ENCODE measurements at places on chromosomes 2 and 18. TPM values are rescaled to one million over a fixed set of nuclear protein-coding genes. Genes with fewer than 3 reads are reported as not detected.

DNA sequence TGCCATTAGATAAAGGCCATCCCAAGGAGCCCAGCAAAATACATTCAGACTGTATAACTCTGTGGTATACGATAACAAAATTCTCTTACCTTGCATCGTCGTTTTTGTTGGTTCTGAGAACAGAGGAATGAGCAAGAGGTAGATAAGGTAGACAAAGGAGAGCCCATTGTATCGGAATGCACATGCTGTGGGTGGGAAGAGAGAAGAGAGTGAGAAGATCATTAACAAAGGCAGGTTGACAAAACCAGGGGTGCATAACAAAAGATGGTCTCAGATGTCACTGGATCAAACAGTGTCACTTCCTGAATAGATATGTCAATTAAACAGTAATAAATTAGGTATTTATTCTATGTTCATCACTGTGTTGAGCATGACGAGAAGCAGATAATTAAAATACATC is 83.3 kb downstream of the PIEZO2 start:
- H3K27ac ChIP-seq: no peak overlapping the region
- H3K4me3 ChIP-seq: no peak overlapping the region
- H3K4me1 ChIP-seq: no peaks in the 10 kb centered on the region
- no peaks in the 10 kb centered on the region for H3K27me3 ChIP-seq

GRCh38 chr2:21118302-21118920 is 5.4 kb upstream of the TDRD15 start:
- H3K36me3 ChIP-seq: no peaks in the 10 kb centered on the region
- no peak overlapping the region for H3K27ac ChIP-seq
- H3K4me1 ChIP-seq: no peaks in the 10 kb centered on the region
- H3K4me3 ChIP-seq: no peak overlapping the region
- no peaks in the 10 kb centered on the region for H3K27me3 ChIP-seq

GRCh38 chr2:109594246-109594885 is 19.4 kb downstream of the SEPTIN10 start:
- no peak overlapping the region for H3K4me3 ChIP-seq
- no peak overlapping the region for H3K27ac ChIP-seq
- no peaks in the 10 kb centered on the region for H3K27me3 ChIP-seq

- H3K4me1 ChIP-seq: no peaks in the 10 kb centered on the region
- no peaks in the 10 kb centered on the region for H3K36me3 ChIP-seq
- no peak overlapping the region for H3K27ac ChIP-seq
Observed at GRCh38 chr18:43681661-43682060, 404.4 kb upstream of the SYT4 start.

DNA sequence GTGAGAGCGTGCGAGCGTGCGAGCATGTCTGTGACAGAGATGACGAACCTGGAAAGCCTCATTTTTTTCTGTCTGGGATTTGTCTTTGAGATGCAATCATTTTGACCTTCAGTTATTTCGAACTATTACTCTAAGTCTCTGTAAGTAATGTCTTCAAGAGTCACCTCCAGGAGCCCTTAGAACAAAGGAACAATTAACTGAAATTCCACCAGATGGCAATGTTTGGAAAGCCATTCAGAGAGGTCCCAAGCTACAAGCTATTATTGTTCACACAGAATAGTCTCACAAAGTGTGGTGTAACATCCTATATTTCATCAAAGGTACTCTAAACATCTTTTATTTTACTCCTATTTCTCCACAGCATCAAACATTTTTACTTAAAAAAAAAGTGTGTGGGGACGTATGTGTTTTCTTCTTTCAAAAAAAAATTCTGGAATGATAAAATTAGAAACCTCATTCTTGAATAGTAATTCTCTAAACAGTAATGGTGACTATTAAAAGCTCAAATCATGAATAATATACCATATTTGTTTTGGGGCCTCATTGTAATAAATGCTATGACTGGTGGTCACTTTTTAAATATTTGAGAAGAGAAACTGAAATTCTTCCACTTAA is 35.1 kb upstream of the MAPRE2 start:
- no peaks in the 10 kb centered on the region for H3K36me3 ChIP-seq
- DNase-seq: no peak
- H3K4me1 ChIP-seq: no peaks in the 10 kb centered on the region
- H3K27ac ChIP-seq: no peak overlapping the region

DNA sequence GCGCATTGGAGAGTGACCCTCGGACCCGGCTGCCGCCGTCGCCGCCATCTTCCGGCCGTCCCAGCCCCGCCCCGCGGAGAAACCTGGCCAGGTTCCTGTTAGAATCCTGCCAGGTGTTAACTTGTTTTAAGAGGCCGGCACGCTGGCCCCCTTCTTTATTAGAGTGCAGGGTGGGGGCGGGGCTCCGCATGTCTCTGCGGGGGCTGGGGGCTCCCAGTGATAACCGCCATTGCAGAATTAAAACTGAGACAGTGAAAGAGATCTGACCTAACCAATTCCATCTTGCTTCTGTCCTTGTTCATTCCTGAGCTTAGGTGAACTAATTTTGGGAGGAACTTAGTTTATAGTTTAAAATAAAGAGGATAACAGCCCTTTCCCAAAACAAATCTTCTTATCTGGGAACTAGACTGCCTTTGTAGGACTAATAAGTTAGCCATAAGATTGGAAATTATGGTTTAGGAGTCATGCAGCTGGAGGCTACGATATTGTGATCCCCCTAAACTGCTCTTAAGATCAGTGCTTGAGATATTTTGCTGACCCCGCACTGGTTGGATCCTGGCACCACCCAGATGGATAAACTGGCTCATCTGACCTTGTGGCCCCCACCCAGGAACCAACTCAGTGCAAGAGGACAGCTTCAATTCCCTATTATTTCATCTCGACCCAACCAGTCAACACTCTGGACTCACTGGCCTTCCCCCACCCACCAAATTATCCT is 543 bp upstream of the STARD7 start:
- peak overlapping the region; percentile 73 for H3K4me3 ChIP-seq
- peak overlapping the region; percentile 98 for H3K27ac ChIP-seq
- no peaks in the 10 kb centered on the region for H3K36me3 ChIP-seq
- H3K27me3 ChIP-seq: no peaks in the 10 kb centered on the region
- H3K4me1 ChIP-seq: peaks cover 14% of the 10 kb centered on the region

GRCh38 chr2:160628811-160629210 is 135.2 kb upstream of the RBMS1 start:
- no peak overlapping the region for H3K27ac ChIP-seq
- H3K4me1 ChIP-seq: no peaks in the 10 kb centered on the region
- H3K27me3 ChIP-seq: no peaks in the 10 kb centered on the region
- H3K36me3 ChIP-seq: no peaks in the 10 kb centered on the region
- H3K4me3 ChIP-seq: peak overlapping the region; percentile 5
- no peak for DNase-seq

- no peak for DNase-seq
- H3K36me3 ChIP-seq: no peaks in the 10 kb centered on the region
- peak overlapping the region; percentile 75 for H3K27ac ChIP-seq
- H3K27me3 ChIP-seq: no peaks in the 10 kb centered on the region
- H3K4me3 ChIP-seq: peak overlapping the region; percentile 9
- no peaks in the 10 kb centered on the region for H3K4me1 ChIP-seq
Observed at GRCh38 chr2:226788881-226789490, 10.6 kb downstream of the IRS1 start.

DNA sequence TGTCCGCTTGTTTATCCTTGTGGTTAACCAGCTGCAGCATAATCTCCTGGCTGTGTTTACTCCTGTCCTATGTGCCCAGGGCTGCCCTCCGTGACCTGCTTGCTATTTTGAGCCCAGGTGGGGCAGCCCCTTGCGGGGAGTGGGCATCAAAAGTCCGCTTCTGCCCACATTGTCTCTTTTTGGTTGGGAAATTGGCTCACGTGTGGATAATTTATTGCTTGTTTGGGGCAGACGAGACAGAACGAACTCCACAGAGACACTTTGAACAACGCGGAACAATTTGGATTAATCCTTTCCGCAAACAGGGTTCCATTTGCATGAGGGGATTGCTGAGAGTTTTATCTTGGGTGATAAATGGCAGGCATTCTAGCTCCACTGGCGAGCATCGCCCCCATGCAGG is 8.1 kb upstream of the CXCR4 start:
- H3K27me3 ChIP-seq: no peaks in the 10 kb centered on the region
- H3K27ac ChIP-seq: no peak overlapping the region
- DNase-seq: no peak
- H3K36me3 ChIP-seq: no peaks in the 10 kb centered on the region

DNA sequence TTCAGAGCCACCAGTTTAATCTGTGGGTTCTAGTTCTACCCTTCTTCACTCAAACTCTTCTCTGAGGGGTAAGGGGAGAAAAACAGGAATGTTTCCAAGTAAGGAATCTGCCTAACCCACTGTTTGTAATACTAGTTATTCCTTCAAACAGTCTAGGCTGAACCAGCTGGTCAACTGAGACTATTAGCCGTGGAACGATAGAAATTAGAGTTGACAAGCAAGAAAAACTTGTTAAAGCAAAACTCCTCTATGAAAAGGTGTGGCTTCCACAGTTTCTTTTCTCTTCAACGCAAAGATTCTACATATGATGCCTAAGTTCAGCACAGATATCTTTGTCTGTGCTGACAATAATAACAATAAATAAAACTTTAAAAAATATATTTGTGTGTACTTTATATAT is 11.5 kb downstream of the PAIP2B start:
- no peak overlapping the region for H3K4me3 ChIP-seq
- no peak overlapping the region for H3K27ac ChIP-seq

GRCh38 chr2:54325148-54325547 is 69.1 kb upstream of the TSPYL6 start:
- no peak overlapping the region for H3K27ac ChIP-seq
- peaks cover 4% of the 10 kb centered on the region for H3K4me1 ChIP-seq
- H3K4me3 ChIP-seq: no peak overlapping the region
- H3K27me3 ChIP-seq: no peaks in the 10 kb centered on the region

- H3K4me1 ChIP-seq: no peaks in the 10 kb centered on the region
- DNase-seq: no peak
- no peaks in the 10 kb centered on the region for H3K27me3 ChIP-seq
- H3K27ac ChIP-seq: no peak overlapping the region
- H3K36me3 ChIP-seq: no peaks in the 10 kb centered on the region
Observed at GRCh38 chr18:58632552-58632951, 3.7 kb upstream of the ALPK2 start.

GRCh38 chr18:28065031-28065792 is 111.7 kb downstream of the CDH2 start:
- H3K36me3 ChIP-seq: no peaks in the 10 kb centered on the region
- no peaks in the 10 kb centered on the region for H3K4me1 ChIP-seq
- H3K27me3 ChIP-seq: no peaks in the 10 kb centered on the region

GRCh38 chr2:124319577-124319976 is 294.5 kb downstream of the CNTNAP5 start:
- H3K27me3 ChIP-seq: no peaks in the 10 kb centered on the region
- no peaks in the 10 kb centered on the region for H3K4me1 ChIP-seq
- no peaks in the 10 kb centered on the region for H3K36me3 ChIP-seq

DNA sequence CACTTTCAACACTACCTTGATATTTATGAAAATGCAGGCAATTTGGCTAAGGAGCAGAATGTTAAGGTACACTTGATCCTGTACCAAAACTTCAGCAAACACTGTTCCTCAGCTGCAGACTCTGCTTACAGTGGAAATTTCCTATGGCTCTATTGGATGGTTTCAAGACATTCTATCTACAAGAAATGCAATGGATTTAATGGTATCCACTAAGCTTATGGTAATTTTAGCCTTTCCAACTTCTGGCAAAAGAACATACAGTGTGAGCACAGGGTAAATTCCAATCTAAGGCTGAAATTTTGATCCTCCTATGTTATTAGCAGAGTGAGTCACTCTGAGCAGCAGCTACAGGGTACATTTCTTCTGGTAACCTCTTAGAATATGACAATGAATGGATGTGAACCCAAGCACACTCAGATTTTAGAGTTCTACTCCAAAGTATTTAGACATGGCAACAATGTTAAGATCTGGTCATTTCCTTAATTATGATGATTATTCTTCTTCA is 361.8 kb upstream of the PIK3C3 start:
- no peak overlapping the region for H3K27ac ChIP-seq
- H3K36me3 ChIP-seq: no peaks in the 10 kb centered on the region

DNA sequence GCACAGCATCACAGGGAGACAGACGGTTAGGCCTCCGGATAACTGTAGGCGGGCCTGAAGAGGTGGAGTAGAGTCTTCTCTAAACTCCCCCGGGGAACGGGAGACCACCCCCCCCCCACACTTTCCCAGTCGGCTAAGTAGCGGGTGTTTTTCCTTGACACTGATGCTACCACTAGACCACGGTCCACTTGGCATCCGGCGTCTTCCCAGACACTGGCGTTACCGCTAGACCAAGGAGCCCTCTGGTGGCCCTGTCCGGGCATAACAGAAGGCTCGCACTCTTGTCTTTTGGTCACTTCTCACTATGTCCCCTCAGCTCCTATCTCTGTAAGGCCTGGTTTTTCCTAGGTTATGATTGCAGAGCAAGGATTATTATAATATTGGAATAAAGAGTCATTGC is 25.7 kb upstream of the NCL start:
- H3K36me3 ChIP-seq: no peaks in the 10 kb centered on the region
- no peak for DNase-seq
- H3K27ac ChIP-seq: no peak overlapping the region
- no peaks in the 10 kb centered on the region for H3K4me1 ChIP-seq
- H3K4me3 ChIP-seq: no peak overlapping the region

DNA sequence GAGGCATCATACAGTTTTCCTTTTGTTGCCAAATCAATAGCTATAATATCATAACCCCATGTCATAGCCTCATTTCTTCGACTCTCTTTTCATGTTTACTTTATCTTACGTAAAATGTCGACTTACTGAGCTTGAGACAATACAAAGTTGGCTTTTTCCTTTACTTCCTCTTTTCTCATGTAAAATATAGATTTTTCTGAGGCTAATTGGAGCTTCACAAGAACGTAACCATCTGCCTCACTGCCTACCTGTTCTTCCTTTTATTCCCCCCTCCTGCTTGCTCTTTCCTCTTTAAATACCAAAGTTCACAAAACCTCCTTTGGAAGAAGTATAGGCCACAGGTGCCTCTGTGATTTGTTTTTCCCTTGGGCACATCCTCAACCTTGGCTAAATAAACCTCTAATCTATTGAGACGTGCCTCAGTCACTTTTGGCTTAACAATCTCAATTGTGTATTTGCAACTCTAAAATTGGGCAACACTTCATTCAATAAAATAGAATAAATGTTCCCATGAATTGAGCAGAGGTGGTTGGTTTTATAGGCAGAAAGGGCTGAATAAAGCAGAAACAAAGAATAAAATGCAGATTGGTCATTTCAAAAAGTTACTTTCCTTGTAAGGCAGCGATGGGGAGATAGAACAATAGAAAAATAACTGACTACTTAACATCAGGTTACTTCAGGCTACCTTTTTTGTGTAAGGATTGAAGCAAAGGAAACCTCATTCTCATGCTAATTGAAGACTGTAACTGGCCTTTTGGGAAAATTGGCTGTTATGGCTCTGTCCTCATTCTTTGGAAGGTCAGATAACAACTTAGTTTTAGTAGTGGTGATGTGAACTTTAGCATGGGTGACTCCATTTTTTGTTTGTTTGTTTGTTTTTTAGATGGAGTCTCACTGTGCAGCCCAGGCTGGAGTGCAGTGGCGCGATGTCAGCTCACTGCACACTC is 21.3 kb downstream of the COMMD1 start:
- DNase-seq: no peak
- no peaks in the 10 kb centered on the region for H3K36me3 ChIP-seq
- no peaks in the 10 kb centered on the region for H3K4me1 ChIP-seq
- H3K4me3 ChIP-seq: no peak overlapping the region

GRCh38 chr18:30971338-30971956 is 71.1 kb downstream of the DSC3 start:
- no peak for DNase-seq
- no peaks in the 10 kb centered on the region for H3K4me1 ChIP-seq
- H3K36me3 ChIP-seq: no peaks in the 10 kb centered on the region
- no peaks in the 10 kb centered on the region for H3K27me3 ChIP-seq
- H3K4me3 ChIP-seq: no peak overlapping the region

The BIN1 gene
- 30.1 TPM for total RNA-seq

The DLX1 gene
- not detected for total RNA-seq

The PKP4 gene
- total RNA-seq: 62.1 TPM

The MDH1B gene
- 2.0 TPM for total RNA-seq

The STK39 gene
- total RNA-seq: 22.9 TPM

The SPAST gene
- 16.3 TPM for total RNA-seq

The SP140L gene
- total RNA-seq: 56.1 TPM
